ENCODE measurements at places on chromosomes 1 and 21.

- peak; percentile 46 for DNase-seq
These were observed 28.3 kb downstream of the VANGL2 start for GRCh38 chr1:160428655-160429054.

DNA sequence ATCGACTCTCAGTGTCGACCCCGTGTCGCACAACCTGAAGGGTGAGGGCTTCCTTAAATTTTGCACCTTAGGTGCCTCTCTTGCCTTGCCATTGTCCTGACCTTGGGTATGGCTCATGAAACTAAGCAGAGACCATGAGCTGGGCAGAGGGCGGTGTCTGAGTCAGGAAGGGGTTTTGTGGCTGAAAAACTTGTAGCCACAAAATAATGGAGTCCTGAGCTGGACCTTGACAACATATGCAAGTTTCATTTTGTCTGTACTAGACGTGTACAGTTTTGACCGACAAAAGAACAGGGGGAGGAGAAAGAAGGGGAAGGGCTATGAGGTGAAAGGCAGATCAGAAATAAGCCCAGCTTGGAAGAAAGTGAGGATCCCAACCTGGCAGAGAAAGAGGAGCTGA lies 8.3 kb upstream of the RUNX1 start:
- no peak for DNase-seq

- DNase-seq, result peak; percentile 25
These were observed 69.5 kb downstream of the LHX8 start for GRCh38 chr1:75203415-75204277.

DNA sequence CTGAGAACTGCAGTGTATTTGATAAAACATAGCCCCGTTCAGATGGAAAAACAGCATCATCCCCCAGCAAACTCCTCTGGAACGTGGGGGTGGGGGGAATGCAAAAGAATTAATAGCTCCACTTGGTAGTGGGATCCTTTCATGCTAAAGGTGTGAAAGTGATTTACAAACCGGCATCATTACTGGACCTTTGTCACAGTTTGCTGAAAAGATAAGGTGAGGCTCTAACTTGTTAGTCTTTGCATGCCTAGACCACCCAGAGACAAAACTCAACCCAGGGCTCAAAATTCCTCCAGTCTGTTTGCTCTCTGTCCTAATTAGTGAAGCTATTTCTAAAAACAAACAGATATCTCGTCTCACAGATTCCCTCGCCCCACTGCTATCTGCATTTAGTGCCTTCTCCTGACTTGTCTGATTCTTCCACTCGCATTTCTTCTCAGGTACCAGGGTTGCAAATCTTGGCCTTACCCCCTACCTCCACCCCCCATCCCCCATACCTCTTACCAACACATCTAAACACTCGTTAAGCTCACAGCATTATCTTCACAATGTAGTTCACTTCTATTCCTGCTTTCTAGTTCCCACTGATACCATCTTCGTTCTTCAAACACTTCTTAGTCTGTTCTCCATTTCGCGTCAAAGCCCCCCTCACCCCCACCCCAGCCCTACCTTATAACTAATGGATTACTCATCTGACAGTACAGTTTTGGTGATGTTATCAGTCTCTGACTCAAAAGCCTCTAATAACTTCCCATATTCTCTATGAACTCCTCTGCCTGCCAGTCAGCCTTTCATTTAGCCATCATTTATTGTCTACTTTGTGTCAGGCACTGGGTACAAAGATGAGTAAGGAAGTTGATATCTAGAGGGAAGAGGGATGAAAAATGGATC lies 11.8 kb downstream of the IER5 start:
- DNase-seq, result peak; percentile 48

GRCh38 chr1:93002781-93003180 lies 41.5 kb upstream of the DIPK1A start:
- DNase-seq, result no peak

GRCh38 chr1:220921971-220922635 lies 42.9 kb downstream of the HLX start:
- no peak for DNase-seq

DNA sequence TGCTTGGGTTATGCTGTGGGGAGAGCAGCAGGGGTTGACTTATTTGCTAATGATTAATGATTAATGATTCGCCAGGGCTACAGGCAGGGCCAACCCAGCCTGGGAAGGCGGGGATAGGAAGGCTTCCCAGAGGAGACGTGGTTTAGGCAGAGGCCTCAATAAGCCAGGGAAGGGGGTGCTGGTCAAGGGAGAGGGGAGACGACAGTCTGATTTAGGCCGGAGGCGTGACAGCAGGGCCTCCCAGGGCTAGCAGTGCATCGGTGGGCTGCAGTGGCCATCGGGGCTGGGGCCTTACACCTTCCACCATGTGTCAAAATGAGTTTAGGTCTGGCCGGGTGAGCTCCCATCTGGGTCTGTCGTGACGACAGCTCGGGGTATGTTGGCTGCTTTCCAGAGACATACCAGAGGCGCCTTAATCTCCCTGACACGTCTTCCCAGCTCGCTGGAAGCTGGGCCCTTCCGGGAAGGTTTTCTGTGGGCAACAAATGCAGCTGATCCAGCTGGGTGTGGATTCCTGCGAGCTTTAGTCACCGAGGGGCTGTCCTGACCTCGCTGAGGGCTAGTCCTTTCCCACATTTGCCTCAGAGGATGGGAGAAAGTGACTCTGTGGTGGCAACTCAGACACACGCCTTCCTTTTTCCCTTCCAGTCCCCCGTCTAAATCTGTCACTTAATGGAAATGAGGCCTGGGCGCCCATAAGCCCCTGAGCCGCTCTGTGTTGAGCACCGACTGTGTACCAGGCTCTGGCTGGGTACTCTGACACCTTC lies 3.7 kb upstream of the SLC1A7 start:
- DNase-seq, result no peak

GRCh38 chr1:172926070-172926469 lies 124.7 kb downstream of the TNFSF18 start:
- DNase-seq, result no peak

DNA sequence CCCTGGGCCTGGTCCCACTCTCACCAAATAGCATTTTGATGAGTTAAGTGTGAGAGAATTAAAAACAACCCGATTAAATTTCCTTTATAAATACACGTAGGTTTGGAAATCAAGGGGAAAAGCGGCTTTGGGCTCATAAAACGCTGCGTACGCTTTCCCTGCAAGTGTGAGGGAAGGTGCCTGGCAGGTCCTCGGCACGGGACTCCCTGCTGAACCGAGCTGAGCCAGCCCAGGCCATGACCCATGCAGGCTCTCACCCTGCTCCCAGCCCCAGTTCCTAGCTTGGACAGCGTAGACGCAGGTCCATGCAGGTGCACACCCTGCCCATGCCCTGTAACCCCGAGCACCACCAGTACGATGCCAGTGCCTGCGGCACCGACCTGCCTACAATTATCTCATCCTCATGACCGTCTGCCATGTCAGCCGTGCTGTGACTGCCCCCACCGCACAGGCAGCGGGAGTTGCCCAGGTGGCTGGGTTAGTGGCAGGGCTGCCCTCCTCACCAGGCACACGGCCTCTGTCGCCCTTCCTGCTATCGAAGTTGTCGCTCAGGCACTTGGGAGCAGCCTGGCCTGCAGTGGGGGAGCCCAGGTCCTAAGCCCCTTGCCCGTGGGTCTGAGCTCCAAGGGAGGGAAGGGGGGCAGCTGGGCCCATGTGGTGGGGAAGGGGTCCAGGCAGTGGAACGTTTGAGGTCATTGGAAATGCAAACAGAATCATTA lies 41.0 kb upstream of the ACTRT2 start:
- no peak for DNase-seq

- no peak for DNase-seq
These were observed 41.1 kb upstream of the CCSAP start for GRCh38 chr1:229383961-229384360.

DNA sequence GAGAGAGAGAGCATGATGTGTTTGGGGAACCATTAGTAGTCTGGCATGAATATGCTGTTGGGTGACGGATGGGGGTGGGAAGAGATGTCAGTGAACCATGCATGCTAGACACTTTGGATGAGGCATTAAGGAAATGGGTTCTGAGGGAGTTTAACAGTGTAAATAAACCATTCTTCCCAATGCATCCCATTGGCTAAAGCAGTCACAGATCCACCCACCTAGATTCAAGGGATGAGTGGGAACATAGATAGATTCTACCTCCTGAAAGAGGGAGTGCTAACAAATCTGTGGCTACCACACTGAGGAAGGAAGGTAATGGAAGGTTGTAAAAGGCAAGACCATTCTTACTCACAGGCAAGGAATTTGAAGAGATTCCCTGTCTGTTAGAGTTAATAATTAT lies 129.8 kb upstream of the CACNA1E start:
- no peak for DNase-seq

GRCh38 chr1:200130552-200130951 lies 103.0 kb downstream of the NR5A2 start:
- no peak for DNase-seq

DNA sequence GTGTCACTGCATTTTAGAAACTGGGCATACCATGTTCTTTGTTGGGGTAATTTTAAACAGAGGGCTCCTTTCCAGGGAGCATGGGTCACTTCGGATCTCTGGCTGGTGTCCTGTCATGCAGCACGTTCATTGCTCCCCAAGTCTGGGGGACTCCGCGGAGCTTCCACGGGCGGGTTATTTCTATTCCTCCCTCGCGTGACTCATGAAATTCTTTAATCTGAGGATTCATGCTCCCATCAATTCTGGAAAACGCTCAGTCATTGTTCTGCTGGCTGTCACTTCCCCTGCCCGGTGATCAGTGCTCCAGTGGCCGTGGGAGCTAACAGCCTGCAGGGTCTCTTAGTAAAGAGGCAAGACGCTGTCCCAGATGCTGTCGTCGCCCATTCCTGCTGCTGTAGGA lies 28.1 kb downstream of the CFAP74 start:
- DNase-seq, result no peak

DNA sequence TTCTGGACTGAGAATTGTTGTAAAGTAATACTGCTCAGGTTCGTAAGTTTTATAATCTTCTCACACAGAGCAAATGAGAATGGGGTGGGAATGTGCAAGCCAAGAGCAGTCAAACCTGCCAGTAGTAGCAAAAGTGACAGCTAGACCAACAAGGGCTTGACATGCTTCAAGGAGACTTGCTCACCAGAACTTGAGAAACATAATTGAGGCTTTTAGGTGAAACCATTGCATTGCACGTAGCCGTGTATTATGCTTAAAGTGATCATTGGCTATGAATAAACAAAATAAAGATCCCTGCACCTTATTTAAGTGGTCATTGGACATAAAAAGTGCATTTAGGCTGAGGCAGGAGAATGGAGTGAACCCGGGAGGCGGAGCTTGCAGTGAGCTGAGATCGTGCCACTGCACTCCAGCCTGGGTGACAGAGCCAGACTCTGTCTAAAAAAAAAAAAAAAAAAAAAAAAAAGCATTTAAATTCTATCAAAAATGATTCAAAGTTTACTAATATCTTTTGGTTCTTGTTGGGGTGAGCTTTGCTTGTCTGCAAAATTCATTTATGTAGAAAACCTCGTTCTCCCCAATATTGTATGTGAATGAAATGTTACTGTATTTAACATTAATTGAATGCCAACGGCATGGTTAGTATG lies 11.8 kb upstream of the CCT8 start:
- DNase-seq, result no peak

DNA sequence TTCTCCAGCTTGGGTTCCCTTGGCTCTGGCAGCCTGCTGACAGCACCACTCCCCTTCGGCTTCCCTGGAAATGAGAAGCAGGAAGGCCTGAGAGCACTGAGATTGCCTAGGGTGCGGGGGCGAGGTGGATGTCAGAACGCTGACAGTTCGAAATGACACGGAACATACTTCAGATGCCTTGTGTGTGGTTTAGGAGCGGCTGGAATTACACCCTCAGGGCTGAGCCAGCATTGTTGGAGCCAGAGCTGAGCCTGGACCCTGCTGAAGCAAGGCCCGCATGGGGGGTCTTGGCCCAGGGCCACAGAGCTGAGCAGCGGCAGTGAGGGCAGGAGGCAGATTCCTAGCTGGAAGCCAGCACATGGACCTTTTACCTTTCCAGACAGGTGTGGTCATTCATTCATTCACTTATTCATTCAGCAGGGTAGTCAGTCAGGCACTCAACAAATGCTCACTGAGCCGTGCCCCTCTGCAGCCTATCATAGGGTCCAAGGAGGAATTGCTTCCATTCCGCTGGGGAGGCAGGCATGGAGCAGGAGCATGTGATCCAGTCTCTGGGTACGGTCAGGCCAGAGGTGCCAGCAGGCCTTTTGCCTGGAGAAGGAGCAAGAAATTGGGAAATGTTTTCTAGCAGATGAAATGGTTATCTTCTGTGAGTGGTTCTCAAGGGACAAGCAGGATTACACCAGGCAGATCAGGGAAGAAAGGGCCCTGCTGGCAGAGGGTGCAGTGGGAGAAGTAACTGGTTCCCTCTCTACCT lies 6.6 kb upstream of the FOXE3 start:
- DNase-seq, result no peak

- no peak for DNase-seq
These were observed 17.0 kb downstream of the HLCS start for GRCh38 chr21:36949171-36950141.

Measured in GM13977 (cell line).